ENCODE measurements at places on chromosomes 2 and 18.
A peak's percentile ranks its signal among the peaks of the same experiment; 100 is the strongest.

GRCh38 chr2:69434753-69435152 lies 2.5 kb downstream of the NFU1 start:
- DNase-seq, result no peak

DNA sequence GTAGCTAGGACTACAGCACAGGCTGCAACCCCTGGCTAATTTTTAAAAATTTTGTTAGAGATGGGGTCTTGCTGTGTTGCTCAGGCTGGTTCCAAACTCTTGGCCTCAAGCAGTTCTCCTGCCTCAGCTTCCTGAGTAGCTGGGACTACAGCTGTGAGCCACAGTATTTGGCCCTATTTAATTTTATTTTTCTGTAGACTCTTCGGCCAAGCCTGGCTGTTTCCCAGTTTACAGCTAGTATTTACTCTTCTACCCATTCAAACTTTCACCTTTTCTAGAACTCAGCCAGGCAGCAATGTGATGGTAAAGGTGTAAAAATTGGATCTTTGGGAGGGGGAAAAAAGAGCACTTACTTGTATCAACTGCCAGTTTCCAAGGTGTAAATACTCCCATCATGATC lies 35.3 kb downstream of the SH3RF3 start:
- no peak for DNase-seq

DNA sequence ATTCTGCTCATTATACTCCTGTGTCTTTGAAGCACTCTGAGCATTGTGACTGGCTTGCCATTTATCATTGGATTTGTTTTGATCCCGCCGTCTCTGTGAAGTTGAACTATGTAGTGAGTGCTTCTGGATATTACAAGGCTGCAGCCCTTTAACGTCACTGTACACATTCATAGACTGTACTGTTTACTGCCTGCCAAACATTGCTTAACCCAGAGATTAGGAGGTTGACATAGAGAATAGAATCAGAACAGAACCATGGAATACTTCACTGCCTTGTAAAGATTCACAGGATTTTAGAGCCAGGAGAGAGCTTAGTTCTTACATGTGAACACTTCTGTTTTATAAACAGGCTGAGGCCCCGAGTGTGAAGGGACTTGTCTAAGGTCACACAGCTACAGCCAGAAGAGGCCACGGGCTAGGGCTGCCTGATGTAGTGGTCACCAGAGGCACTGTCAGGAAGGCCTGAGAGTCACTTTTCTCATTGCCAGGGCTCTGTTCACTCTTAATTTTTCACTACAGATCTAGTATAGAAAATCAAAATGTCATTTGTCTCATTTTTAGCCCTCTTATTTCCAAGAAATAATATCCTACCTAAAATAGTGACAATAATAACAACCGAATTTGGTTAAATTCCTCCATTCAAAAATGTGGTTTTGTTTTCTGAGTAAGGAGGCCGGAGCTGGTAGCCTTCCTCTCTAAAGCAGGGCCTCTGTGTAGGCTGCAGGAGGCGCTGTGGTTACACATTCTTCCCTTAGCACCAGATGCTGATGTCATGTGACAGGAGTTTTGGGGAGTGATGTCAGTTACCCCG lies 87.9 kb downstream of the UGGT1 start:
- DNase-seq, result no peak

DNA sequence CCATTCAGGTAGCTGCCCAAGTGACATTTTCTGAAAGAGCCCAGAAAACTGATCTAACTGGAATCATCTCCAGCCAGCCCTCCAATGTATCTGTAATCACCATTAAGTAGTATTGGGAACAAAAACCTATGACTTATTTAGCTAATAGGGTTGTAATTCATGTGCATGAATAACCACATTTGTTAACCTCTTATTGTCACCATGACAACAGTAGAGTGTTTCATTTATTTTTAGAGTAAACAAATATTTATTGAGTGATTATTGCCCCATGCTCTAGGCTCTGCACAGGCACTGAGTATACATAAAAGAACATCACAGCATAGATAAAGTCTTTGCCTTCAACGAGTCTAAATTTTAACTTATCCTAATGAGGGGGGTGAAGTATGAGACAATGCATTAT lies 265.4 kb upstream of the UBE2E3 start:
- DNase-seq, result no peak

- no peak for DNase-seq
These were observed 344.3 kb upstream of the RAB12 start for GRCh38 chr18:8264861-8265411.

DNA sequence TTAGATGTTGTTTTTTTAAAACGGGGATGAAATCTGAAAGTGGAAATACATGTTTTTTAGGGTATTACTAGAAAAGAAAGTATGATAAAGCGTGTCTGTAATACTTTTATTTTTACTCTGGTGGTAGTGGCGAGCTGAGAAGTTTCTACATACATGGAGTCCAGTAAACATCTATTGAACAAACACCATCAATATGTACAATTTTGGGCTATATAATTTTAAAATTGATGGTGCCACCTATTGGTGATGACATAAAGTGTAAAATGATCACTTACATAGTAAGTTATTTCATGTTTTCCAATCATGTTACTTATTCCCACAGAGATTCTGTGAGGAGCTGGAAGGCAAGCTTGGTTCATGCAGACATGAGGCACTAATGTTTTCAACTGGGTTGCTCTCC lies 31.5 kb upstream of the NFE2L2 start:
- no peak for DNase-seq

DNA sequence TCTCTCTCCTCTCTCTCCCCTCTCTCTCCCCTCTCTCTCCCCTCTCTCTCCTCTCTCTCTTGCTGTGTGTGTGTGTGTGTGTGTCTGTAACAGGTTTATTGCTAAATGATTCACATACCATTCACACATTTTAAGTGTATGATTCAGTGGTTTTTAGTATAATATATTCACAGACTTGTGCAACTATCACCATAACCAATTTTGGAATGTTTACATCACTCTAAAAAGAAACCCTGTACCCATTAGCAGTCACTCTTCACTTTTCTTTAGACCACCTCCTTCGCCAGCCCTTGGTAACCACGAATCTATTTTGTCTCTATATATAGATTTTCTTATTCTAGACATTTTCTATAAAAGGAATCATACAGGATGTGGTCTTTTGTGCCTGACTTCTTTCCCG lies 11.4 kb downstream of the THNSL2 start:
- DNase-seq, result no peak

- DNase-seq, result no peak
These were observed 210.5 kb upstream of the DPP10 start for GRCh38 chr2:114231921-114232320.

- DNase-seq, result no peak
These were observed 1228.1 kb upstream of the GYPC start for GRCh38 chr2:125427721-125428315.

DNA sequence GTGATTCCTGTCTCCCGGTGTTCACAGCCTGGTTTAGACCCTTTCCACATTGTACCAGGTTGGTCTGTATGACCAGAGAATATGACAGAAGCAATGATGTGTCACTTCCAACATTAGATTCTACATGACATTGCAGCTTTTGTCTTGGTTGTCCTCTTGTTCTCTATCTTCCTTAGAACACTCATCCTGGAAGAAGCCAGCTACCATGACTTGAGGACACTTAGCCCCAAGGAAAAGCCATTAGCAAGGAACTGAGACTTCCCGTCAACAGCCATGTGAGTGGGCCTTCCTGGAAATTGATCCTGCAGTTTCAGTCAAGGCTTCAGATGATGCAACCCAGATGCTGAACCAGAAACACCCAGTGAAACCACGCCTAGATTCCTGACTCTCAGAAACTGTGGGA lies 143.3 kb downstream of the MREG start:
- DNase-seq, result peak; percentile 22

GRCh38 chr18:50606609-50607008 lies 46.7 kb downstream of the MAPK4 start:
- no peak for DNase-seq

DNA sequence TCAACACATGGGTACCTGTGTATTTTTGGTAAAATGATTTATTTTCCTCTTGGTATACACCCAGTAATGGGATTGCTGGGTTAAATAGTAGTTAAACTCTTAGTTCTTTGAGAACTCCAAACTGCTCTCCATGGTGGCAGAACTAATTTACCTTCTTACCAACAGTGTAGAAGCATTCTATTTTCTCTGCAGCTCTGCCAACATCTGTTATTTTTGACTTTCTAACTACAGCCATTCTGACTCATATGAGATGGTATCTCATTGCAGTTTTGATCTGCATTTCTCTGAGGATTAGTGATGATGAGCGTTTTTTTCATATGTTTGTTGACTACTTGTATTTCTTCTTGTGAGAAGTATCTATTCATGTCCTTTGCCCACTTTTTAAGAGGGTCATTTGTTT lies 180.6 kb downstream of the FSIP2 start:
- no peak for DNase-seq

- no peak for DNase-seq
These were observed 104.2 kb upstream of the TTC27 start for GRCh38 chr2:32523686-32524085.

DNA sequence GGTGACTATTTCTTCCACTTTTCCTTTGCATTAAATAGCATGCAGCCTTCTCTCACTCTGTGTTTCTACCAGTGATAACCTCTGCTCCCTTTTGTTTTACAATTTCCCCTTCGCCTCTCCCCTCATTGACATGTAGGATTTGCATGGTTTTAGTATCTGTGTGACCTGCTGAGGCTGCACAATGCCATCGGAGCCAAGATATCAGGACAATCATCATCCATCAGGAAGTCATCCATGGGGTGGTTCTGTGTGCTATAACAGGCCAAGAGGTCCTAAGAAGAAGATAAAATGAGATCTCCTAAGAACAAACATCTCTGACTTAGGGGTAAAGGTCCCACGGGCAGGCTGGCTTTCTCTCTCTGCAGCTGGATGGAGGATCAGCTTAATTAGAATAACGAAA lies 65.6 kb downstream of the EHD3 start:
- DNase-seq, result no peak

- DNase-seq, result no peak
These were observed 131.2 kb upstream of the TTC27 start for GRCh38 chr2:32496662-32497061.

- no peak for DNase-seq
These were observed 520.0 kb upstream of the TCF4 start for GRCh38 chr18:56107821-56108477.

GRCh38 chr2:29218550-29219125 lies 103.4 kb downstream of the CLIP4 start:
- no peak for DNase-seq

- no peak for DNase-seq
These were observed 23.4 kb upstream of the PTPN2 start for GRCh38 chr18:12907258-12907925.

DNA sequence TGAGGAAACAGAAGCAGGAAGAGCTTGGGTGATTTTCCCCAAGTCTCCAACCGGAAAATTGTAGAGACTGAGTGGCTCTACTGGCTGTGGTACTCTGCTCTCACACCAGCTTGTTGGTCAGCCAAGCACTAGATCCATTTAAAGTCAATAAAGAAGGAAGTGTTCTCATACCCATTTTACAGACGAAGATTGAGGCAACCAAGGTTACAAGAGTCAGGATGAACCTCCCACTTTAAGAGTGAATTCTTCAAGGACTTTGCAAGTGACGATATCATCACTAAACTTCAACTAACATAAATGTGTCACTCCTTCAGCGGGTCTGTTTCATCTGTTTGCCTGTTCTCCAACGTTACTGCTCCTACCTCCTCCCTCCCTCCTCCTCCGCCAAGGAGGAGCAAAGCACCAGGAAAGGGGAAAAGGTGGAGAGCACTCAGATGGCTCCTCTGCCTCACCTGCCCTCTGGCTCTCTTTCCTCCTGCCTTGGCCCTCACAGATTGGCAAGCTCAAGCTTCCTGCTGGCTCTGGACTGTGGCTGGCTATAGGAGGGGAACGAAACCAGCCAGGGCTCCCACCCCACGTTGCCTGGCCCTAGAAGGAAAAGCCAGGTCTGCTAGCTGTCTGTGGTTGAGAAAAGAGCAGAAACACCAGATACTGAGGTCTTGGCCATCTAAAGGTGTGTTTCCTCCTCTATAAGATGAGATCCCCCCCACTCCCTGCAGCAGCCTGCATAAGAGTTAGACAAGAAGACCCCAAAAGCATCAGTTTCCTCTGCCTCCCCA lies 3.6 kb upstream of the RAB11FIP5 start:
- DNase-seq, result no peak

DNA sequence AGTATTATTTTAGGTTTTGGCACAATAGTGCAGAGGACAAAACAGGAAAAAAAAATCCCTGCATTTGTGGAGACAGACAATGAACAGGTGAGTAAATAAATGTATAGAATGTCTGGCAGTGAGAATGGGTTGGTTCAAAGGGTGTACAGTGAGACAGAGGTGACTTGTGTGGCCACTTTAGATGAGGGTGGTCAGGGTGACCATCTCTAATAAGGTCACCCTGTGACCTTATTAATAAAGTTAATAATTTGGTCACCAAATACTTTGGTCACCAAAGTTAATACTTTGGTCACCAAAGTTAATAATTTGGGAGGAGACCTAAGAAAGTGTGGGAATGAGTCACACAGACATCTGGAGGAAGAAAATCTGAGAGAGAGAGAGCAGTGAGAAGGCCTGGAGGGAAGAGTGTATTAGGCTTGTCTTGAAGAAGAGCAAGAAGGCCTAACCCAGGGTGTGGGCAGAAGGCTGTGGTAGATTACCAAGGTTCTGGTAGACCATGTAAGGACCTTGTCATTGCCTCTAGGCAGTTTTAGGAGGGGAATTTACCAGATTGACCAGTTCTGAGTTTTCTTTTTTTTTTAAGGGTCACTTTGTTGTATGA lies 1368.4 kb upstream of the CELF4 start:
- no peak for DNase-seq

DNA sequence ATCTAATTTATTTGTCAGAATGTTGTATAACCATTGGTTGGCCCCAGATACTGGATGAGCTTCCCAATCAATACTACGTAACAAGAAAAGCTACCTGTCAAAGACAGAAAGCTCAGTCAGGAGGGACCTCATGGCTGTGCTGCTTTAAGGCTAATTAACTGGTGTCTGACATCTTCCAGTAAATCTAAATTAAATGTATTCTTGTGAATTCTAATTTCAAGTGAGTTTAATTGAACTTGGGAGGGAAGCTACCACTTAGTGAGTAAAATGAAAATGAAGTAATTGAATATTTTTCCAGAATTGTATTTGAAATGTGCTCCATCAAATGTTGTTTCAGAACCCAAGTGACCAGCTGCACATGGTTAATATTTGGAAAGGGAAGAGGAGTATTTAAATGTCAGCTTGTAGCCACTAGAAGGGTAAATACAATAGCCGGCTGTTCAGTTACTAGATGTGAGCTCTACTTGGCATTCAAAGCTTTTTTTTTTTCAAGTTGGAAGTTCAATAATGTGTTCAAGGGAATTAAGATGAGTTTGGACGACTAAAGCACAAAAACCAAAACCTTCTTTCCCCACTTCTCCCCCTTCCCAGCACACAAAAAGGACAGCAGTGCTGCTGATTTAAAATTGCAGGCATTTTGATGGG lies 62.0 kb downstream of the GPR39 start:
- DNase-seq, result no peak

GRCh38 chr2:105563000-105563719 lies 164.3 kb upstream of the FHL2 start:
- no peak for DNase-seq

- no peak for DNase-seq
These were observed 43.9 kb upstream of the RAPH1 start for GRCh38 chr2:203578759-203579643.

- peak; percentile 76 for DNase-seq
These were observed at the start of gene NPAS2 for GRCh38 chr2:100819370-100820272. NPAS2 (plus strand) TSS chr2:100820139; CDS start chr2:100904755, 84,616 bp downstream.

- DNase-seq, result no peak
These were observed 5.7 kb upstream of the NMUR1 start for GRCh38 chr2:231535961-231536360.
